ENCODE measurements at places on chromosomes 13 and 19.

DNA sequence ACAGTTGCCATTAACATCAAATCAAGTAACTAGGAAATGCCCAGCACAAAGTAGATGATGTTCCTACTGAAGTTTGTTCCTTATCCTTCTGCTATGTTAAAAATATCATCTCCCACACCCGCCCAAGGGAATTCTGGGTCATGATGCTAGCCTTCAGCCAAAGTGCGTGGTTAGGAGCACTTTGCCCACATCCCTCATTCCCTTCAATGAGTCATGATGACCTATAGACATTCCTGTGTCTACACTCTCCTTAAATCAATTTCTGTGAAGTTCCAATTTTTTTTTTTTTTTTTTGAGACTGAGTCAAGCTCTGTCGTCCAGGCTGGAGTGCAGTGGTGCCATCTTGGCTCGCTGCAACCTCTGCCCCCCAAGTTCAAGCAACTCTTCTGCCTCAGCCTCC is 17.0 kb downstream of the RXFP2 start:
- no peak for DNase-seq

- no peak for DNase-seq
These were observed 4.3 kb downstream of the RPS9 start for GRCh38 chr19:54204767-54205468.

DNA sequence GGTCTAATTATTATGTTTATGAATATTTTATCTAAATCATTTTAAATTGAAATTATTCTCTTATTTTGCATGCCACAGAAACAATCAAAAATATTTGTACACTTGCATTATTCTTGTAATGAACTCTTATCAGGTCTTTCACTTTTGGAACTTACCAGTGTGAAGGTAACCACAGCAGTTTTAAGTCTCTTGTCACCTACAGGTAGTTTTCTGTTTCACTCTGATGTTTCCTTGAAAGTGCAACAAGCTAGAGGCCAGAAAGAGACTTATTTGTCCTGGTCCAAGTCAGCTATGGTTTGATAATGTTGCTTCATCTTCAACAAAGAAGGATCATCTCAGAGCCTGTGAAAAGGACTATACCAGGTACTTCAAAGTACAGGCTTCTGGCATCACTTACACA is 133.4 kb upstream of the NBEA start:
- DNase-seq: no peak

GRCh38 chr13:92590503-92590908 is 636.1 kb upstream of the GPC6 start:
- no peak for DNase-seq

DNA sequence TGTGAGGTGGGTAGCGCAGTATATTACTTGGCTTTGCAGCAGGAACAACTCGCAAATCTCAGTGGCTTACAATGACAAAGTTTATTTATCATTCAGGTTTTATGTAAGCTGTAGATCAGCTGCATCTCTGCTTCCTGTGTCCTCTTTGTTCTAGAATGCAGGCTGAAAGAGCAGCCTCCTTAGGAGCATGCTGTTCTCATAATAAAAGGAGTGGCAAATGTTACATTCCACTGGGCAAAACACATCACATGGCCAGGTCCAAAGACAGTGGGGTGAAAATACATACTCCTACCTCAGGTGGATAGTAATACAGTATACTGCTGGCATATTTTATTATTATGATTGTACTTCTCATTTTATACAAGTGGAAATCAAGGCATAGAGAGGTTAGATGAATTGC is 1.2 kb upstream of the CSNK1A1L start:
- DNase-seq: no peak

GRCh38 chr13:101474419-101474957 is 22.0 kb downstream of the ITGBL1 start:
- peak; percentile 71 for DNase-seq

DNA sequence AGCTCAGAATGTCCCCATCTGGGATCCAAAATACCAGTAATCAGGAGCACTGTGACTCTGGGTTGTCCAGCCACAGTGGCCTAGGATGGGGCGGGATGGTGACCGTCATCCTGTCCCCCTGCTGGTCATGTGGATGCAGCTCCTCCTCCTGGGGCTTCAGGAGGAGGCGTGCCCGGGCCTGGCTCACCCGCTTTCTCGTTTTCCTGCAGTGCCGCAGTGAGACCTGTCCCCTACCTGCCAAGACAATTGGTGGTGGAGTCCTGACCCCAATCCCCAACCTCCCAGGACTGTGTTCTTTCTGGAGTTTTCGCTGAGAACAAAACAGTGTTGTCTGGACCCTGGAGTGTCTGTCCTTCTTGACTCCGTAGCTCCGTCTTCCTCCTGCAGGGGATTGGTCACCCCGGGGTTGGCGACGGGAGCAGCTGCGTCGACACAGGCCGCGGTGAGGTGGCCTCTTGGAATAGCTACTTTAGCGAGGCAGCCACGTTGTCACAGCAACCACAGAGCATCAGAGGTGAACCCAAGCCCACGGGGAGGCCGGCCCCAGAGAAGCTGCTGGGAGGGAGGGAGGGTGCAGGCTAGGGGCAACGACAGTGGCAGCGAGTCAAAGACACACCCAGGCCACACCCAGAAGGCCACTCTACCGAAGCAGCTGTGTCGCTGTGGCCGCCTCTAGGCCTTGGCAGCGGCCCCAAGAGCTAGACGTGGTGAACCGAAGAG is 10.2 kb upstream of the EMC10 start:
- DNase-seq: no peak

GRCh38 chr13:28033894-28034655 is 45.6 kb upstream of the URAD start:
- DNase-seq: no peak

DNA sequence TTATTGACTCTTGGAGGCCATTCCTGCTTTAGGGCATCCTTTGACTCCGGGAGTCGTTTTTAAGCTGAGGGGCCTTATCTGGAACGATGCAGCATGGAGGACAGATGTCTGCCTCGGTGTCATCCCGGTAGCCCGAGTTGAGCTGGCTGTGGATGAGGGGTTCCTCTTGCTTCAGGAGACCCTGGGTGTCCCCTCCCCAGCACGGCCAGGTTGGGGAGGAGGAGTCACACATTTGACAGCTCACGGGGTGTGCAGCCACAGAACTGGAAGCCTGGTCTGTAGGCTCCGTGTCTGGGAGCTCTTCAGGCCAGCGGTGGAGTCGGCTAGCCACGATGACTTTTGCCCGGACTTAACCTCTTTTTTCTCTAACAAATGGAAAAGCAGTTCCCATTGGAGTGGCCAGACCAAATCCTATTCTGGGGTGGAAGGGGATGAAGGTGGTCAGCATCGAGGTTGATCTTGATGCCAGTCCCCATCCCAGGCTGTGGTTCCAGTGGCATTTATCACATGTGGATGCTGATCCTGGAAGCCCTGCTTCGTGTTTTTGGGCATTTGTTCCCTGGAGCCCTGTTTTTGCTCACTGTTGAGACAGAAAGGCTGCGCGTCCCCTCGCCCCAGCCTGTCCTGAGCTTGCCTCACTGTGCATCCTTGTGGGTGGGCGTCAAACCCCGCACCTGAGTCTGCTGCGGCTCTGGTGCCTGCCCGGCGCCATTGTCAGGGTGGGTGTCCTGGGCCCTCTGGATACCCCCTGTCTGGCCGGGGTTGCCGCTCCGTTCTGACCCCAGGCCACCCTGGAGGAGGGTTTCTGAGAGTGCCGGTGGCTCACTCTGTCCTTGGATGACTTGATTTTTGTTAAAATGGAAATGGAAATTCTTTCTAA is 12.0 kb downstream of the TFDP1 start:
- no peak for DNase-seq

GRCh38 chr13:107367258-107367657 is 799.3 kb upstream of the ARGLU1 start:
- no peak for DNase-seq

- no peak for DNase-seq
These were observed 18.1 kb downstream of the ESD start for GRCh38 chr13:46778890-46779289.

DNA sequence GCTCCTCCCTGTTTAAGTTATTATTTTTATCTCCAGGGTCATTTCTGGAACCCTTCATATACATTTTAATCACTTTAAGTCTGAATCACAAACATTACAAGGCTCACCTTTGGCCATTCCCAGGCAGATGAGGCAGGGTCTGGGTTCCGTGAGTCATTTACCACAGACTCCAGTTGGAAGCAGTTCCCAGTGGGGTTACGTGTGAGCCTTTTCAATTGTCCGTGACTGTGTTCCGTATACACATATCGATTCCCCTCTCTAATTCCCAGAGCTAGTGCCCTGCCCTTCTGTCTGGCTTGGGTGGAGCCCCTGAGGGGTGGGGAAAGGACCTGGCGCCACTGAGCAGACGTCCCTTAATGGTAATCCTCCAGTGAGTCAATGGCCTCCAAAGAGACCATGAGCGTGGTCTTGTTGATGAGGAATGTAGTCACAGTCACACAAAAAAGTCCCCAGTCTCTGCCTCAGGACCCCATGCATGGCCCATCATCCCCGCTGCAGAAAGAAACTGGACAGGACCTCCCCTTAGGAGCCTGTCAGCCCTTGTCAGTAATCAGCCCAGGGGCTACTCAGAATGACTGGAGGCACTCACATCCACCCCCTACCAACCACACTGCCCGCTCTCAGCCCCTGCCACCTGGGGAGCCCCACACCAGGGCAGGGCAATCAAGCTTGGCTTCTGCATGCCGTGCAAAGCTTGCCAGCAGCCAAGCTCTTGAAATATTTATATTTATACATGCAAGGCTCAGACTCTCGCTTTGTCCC is 144.4 kb downstream of the ZIC5 start:
- DNase-seq: no peak

DNA sequence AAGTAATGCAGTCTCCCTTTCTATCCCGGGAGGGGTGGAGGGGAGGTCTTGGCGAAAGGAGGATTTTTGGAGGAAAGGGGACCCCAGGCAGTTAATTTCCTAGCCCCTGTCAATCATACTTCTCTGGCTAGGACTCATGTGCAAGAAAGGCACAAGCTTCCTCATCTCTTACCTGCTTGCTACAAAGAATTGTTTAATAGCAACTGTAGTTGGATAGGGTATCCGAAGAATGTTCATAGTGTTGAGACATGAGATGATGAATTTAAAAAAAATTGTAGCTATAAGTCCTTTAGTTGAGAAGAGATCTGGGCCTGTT is 525 bp downstream of the BORA start:
- DNase-seq: no peak

GRCh38 chr19:16608290-16608739 is 19.7 kb downstream of the MED26 start:
- DNase-seq: no peak

DNA sequence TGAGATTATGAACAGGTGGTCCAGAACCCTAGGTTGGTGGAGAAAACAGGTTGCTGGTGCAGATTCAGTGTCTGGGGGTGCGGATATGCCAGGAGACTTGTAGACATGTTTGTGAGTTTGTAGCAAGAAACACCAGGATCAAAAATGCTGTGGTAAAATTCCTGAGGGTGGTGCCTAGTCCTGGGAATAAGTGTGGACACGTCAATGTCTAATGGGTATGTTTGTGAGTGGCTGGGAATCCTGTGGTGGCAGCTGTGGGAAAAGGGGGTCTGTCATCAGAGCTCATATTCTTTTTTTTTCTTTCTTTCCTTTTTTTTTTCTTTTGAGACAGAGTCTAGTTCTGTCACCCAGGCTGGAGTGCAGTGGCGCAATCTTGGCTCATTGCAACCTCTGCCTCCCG is 7.2 kb downstream of the ZNF708 start:
- no peak for DNase-seq

GRCh38 chr19:10602330-10603083 is 15.4 kb upstream of the AP1M2 start:
- DNase-seq: peak; percentile 53

GRCh38 chr19:29120466-29120865 is 92.5 kb downstream of the UQCRFS1 start:
- DNase-seq: no peak

Measured in NCI-H2171 treated with DMSO at 0.1 percent for 48 hours (cell line).